ENCODE measurements at places on chromosomes 5 and 9. TPM values are rescaled to one million over a fixed set of nuclear protein-coding genes. Genes with fewer than 3 reads are reported as not detected.

DNA sequence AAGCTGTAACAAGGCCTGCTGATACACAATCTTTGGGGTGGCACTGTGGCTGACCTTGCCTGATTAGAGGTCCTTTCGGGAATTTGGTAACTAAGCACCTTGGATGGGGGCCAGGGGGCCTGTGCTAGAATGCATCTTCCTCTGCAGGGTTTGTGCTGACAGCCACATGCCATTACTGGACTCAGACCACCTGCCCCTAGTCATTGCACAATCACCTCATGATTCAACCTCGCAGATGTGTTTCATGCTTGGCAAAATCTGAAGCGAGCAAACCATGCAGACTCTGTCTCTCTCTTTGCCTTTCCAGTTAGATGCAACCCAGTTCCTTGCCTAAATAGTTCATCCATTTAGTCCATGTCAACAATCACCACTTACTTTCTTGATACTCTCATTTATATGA is 96.5 kb upstream of the ERCC6L2 start:
- H3K27ac ChIP-seq = no peak overlapping the region
- H3K36me3 ChIP-seq = no peaks in the 10 kb centered on the region
- H3K4me3 ChIP-seq = no peak overlapping the region
- DNase-seq = no peak
- H3K27me3 ChIP-seq = no peaks in the 10 kb centered on the region

DNA sequence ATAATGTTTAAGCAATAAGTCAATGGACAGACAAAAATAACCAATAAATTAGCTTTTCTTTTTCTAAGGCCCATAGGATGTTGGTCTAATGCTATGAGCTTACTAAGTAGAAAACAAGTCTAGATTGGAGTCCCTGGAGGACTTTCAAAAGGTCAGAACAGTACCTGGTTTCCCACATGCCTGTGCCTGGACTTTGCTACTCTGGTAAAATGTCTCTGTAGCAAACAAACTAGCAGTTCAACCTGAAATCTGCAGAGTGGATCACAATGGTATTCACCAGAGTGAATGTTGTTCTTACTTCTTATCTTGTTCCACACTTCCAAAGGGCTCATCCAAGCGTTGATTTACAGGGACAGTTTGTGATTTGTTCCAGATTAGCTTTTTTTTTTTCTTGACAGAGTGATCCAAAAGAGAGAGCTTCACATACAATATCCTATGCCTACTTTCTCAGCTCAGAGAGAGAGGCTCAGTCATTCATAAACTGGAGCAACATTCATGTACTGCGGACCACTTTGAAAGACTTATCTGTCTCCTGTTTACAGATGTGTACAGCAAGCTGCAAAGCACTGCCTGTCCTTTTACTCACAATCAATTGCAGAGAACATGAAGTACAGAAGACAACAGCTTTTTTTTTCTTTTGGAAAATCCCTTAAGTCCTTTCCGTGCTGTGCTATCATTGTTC is 466.1 kb downstream of the SPATA31D1 start:
- H3K4me3 ChIP-seq = no peak overlapping the region
- H3K27me3 ChIP-seq = no peaks in the 10 kb centered on the region
- DNase-seq = no peak
- H3K36me3 ChIP-seq = no peaks in the 10 kb centered on the region

GRCh38 chr9:129835860-129836223 is 584 bp downstream of the USP20 start:
- H3K4me1 ChIP-seq = peaks cover 36% of the 10 kb centered on the region
- peak overlapping the region; percentile 76 for H3K4me3 ChIP-seq
- no peak for DNase-seq
- H3K27ac ChIP-seq = peak overlapping the region; percentile 88
- peaks cover 26% of the 10 kb centered on the region for H3K36me3 ChIP-seq

- peaks cover 16% of the 10 kb centered on the region for H3K27me3 ChIP-seq
- H3K27ac ChIP-seq = peak overlapping the region; percentile 76
- peak overlapping the region; percentile 69 for H3K4me3 ChIP-seq
- H3K36me3 ChIP-seq = no peaks in the 10 kb centered on the region
- H3K4me1 ChIP-seq = peaks cover 20% of the 10 kb centered on the region
Measured at GRCh38 chr9:77647267-77648233, 572 bp downstream of the GNA14 start.

DNA sequence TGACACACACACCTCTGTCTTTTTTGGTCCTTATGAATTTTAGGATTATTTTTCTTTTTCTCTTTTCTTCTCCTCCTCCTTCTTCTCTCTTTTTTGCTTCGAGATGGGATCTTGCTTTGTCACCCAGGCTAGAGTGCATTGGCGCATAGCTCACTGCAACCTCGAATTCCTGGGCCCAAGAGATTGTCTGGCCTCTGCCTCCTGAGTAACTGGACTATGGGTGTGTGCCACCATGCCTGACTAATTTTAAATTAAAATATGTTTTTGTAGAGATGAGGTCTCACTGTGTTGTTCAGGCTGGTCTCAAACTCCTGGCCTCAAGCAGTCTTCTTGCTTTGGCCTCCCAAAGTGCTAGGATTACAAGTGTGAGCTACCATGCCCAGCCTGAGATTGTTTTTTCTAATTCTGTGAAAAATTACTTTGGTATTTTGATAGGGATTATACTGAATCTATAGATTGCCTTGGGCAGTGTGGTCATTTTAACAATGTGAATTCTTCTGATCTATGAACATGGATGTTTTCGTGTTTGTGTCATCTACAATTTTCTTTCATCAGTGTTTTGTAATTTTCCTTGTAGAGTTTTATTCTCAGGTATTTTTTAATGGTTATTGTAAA is 7.7 kb downstream of the AHRR start:
- no peak for DNase-seq
- no peaks in the 10 kb centered on the region for H3K27me3 ChIP-seq
- no peaks in the 10 kb centered on the region for H3K36me3 ChIP-seq
- no peak overlapping the region for H3K27ac ChIP-seq
- H3K4me1 ChIP-seq = no peaks in the 10 kb centered on the region

DNA sequence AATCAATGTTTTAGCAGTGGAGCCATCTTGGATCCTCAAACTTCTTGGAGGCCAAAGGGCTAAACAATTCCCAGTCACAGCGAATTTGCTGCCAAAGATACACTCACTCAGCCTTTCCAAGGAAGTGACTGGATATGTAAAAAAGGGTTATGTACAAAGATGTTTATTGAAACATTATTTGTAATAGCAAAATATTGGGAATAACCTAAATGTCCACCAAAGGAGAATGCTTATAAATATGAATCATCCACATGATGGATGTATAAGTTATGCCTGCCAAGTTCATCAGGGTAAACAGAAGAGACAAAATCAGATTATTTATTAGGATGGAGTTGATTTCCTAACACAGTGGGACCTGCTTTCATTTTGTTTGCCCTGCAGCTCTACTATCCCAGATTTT is 145.2 kb upstream of the ABCA1 start:
- no peaks in the 10 kb centered on the region for H3K4me1 ChIP-seq
- no peak overlapping the region for H3K4me3 ChIP-seq
- no peaks in the 10 kb centered on the region for H3K36me3 ChIP-seq
- DNase-seq = no peak

- H3K36me3 ChIP-seq = no peaks in the 10 kb centered on the region
- H3K27ac ChIP-seq = no peak overlapping the region
- DNase-seq = peak; percentile 30
Measured at GRCh38 chr5:1001406-1002270, 7.0 kb upstream of the NKD2 start.

- H3K27ac ChIP-seq = no peak overlapping the region
- DNase-seq = no peak
- no peaks in the 10 kb centered on the region for H3K27me3 ChIP-seq
- no peaks in the 10 kb centered on the region for H3K36me3 ChIP-seq
- H3K4me1 ChIP-seq = peaks cover 5% of the 10 kb centered on the region
Measured at GRCh38 chr9:77891128-77891800, 140.3 kb downstream of the GNAQ start.

DNA sequence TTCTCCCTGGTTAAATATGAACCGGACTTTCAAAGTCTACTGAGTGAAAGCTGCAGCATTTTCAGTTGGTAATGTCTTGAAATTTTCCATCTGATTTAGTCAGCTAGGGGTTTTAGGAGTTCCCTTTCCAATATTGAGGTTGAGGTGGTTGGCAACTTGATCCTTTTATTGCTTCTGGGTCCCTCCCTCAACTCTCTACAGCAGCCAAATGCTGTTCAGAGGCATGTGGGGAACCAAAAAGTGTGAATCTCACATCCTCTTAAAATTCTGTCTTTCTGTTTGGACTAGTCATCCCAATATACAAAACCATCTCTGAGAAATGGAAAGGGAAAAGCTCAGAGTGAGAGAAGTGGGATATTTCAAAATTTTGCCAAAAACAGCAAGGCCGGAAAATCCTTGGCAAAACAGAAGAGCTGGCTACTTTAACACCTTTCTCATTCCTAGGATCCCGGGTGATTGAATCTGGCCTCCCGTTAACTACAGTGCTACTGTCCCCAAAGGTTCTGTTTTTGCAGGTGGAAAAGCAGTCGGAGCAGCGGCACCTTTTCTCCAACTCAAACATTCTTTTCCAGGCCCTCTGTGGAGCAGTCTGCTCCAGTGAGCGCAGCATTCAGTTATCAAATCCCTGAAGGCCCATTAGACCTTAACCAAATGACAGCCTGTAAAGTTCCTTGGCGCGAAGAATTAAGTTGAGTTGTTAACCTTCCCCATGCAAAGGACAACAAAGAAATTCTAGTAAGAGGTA is 345.9 kb upstream of the NUDT12 start:
- H3K27ac ChIP-seq = no peak overlapping the region
- H3K27me3 ChIP-seq = no peaks in the 10 kb centered on the region
- no peaks in the 10 kb centered on the region for H3K4me1 ChIP-seq
- H3K36me3 ChIP-seq = no peaks in the 10 kb centered on the region
- no peak for DNase-seq
- H3K4me3 ChIP-seq = no peak overlapping the region

GRCh38 chr5:105617436-105618215 is 2053.1 kb downstream of the EFNA5 start:
- H3K27ac ChIP-seq = no peak overlapping the region
- no peak overlapping the region for H3K4me3 ChIP-seq
- H3K27me3 ChIP-seq = no peaks in the 10 kb centered on the region
- DNase-seq = no peak

- no peak for DNase-seq
- H3K27ac ChIP-seq = no peak overlapping the region
- H3K4me1 ChIP-seq = no peaks in the 10 kb centered on the region
- no peaks in the 10 kb centered on the region for H3K36me3 ChIP-seq
- H3K27me3 ChIP-seq = no peaks in the 10 kb centered on the region
Measured at GRCh38 chr5:81768935-81769452, 18.1 kb upstream of the SSBP2 start.

- H3K4me3 ChIP-seq = peak within 1 kb of the TSS; percentile 62
- DNase-seq = peak; percentile 63
- no peaks in the 10 kb centered on the region for H3K4me1 ChIP-seq
- no peaks in the 10 kb centered on the region for H3K36me3 ChIP-seq
- H3K27me3 ChIP-seq = no peaks in the 10 kb centered on the region
- H3K27ac ChIP-seq = peak within 1 kb of the TSS; percentile 51
Measured at GRCh38 chr5:160369990-160370712, at the start of gene C1QTNF2. C1QTNF2 (minus strand) TSS chr5:160370626; CDS start chr5:160355011, 15,615 bp downstream.

GRCh38 chr9:126442636-126443035 is 116.0 kb downstream of the MVB12B start:
- peaks cover 5% of the 10 kb centered on the region for H3K36me3 ChIP-seq
- H3K27me3 ChIP-seq = no peaks in the 10 kb centered on the region
- no peak overlapping the region for H3K4me3 ChIP-seq
- no peak for DNase-seq

DNA sequence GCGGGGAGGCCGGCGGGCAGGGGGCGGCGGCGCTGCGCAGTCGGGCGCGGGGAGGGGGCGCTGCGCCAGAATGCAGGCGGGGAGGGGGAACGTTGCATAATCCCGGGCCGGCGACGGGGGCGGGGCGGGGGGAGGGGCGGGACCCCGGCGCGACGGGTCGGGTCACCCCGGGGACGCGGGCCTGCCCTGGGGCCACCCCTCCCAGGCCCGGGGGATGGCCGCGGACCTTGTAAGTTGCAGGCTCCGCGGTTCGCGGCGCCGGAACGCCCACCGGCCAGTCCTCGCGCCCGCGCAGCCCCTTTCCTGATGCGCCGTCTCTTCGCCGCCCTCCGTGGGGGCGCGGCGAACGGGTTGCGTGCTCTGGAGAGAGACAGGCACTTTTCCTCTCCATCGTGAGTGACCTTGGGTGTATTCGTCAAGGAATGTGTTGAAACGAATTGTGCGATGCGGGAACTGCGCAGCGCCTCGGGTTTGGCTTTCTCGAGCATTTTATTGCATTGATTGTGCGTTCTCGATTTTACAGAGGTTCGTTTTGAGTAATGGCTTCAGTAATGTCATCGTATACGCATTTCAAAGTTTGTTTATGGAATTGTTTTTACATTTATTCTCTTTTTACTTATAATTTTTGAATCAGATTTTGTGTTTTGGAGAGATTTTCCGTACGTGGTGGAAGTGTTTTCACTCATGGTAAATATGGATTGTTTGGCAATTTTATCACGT is 802 bp downstream of the SPIN1 start:
- H3K36me3 ChIP-seq = no peaks in the 10 kb centered on the region
- peak; percentile 69 for DNase-seq
- peaks cover 32% of the 10 kb centered on the region for H3K4me1 ChIP-seq

The TAF11L13 gene
- total RNA-seq = not detected

The ADGRV1 gene
- total RNA-seq = 49.7 TPM

The SLC36A3 gene
- not detected for total RNA-seq

The STC2 gene
- total RNA-seq = 10.8 TPM

The C5orf22 gene
- total RNA-seq = 20.8 TPM

The PLPPR1 gene
- 5.4 TPM for total RNA-seq

The CER1 gene
- not detected for total RNA-seq

All from lower lobe of right lung (tissue), 2 donors.